AG09309 (cell line): ENCODE measurements at places on chromosomes 3 and 15.
A peak's percentile ranks its signal among the peaks of the same experiment; 100 is the strongest.

GRCh38 chr3:126706631-126707030 is 2.6 kb downstream of the CHCHD6 start:
- DNase-seq: no peak

DNA sequence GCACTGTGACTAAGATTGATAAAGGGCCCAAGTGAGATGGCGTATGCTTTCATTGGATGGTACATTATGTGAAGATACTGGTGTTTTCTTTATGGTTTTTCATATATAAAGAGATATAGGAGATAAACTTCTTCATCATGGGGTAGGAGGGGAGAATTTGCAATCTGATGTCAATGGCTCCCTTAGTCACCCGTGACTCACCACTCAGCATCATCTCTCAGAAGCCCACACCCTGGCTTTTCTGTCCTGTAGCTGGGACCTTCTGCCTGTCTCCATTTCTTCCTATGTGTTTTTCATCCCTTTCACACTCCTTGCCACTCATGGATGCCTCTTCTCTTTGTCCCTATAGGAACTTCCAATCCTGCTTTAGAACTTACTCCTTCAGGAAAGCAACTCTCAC is 114.3 kb upstream of the SEMA6D start:
- no peak for DNase-seq

- DNase-seq: peak; percentile 98
Measured at GRCh38 chr3:8443829-8444791, 57.5 kb upstream of the LMCD1 start.

GRCh38 chr15:27043770-27044169 is 72.8 kb downstream of the GABRG3 start:
- DNase-seq: no peak

DNA sequence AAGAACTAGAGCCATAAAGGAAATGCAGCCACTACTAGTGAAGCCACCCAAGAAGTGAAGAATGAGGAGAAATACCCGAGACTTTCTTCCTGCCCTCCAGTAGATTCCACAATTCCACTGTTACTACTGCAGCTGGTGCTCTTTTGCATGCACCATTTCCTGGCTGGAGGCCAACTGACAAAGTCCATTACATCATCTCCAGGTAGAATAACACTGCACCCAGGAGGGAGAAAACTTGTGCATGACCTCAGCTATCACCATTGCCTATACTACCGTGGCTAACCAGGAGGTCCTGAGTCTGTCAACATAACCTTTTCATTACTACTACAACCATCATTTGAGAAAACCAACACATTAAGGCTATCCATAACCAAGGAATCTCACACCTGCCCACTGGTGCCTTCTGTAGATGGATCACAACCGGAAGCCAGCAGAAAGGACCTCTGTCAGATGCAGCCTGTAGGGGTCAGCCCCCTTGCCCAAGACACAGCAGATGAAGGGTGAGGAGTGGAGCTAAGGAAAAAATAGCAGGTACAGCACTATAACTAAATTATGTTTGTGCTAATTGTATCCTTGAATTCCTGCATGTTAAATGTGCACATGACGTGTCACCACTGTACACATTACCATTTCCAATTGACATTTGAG is 200.8 kb upstream of the C2CD4B start:
- DNase-seq: no peak

DNA sequence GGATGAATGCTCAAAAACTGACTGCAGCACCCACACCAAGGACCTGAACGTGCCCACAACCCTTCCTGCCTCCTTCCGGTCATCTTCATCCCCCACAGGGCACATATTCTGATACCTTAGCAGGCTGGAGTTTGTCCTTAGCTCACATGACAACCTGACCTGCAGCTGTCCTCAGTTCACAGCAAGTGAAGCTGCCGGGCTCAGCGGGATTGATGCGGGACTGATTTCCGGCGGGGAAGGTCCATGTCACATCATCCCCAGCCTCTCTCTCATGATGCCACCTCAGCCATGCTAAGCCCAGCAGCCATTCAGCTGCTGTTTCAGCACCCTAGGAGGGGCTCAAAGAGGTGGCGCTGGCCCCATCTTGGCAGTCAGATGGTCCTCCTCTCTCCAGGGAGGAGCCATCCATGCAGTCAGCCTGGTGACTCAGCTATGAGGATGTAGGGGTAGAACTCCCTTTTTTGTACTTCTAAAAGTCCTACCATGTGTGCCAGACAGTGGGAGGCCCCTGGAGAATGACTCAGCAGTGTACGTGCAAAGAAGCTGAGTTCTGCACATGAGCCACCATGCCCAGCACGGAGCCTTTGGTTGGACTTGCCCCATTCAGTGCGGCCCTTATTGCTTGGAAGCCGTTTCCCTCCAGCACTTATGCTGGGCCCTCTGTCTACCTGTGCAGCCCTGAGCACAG is 9.5 kb downstream of the CA12 start:
- peak; percentile 96 for DNase-seq

DNA sequence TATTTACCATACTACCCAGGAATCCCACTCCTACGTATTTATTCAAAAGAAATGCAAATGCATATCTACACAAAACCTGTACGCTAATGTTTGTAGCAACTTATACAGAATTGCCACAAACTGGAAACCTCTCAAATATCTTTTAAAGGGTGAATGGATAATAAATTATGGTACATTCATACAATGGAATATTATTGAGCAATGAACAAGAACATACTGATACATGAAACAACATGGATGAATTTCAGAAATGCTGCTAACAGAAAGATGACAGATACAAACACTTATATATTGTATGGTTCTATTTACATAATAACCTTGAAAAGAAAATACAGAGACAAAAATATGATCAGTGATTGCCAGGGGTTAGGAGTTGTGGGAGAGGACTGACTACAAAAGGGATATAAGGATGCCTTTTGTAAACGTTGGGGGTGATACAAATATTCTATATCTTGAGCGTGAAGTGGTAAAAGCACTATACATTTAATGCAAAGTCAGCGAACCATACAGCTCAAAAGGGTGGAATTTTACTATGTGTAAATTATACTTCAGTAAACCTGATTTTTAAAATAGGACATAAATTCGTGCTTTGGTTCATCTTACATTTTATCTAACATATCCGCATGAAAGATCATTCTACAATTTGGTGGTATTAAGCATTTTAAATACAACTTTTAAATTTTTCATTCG is 55.0 kb upstream of the FOXB1 start:
- DNase-seq: no peak

GRCh38 chr15:97986781-97987180 is 26.3 kb downstream of the ARRDC4 start:
- DNase-seq: no peak

DNA sequence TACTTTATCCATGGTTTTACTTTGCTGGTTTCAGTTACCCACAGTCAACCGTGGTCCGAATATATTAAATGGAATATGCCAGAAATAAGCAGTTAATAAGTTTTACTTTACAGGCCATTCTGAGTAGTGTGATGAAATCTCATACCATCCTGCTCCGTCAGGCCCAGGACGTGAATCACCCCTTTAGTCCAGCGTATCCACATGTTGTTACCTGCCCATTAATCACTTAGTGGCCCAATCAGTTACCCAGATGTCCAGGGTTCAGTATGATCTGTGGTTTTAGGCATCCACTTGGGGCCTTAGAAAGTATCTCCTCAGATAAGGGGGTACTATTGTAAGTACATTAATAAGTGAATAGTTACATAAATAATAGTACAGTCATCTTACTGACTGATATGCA is 88.0 kb downstream of the TTBK2 start:
- DNase-seq: peak; percentile 57

DNA sequence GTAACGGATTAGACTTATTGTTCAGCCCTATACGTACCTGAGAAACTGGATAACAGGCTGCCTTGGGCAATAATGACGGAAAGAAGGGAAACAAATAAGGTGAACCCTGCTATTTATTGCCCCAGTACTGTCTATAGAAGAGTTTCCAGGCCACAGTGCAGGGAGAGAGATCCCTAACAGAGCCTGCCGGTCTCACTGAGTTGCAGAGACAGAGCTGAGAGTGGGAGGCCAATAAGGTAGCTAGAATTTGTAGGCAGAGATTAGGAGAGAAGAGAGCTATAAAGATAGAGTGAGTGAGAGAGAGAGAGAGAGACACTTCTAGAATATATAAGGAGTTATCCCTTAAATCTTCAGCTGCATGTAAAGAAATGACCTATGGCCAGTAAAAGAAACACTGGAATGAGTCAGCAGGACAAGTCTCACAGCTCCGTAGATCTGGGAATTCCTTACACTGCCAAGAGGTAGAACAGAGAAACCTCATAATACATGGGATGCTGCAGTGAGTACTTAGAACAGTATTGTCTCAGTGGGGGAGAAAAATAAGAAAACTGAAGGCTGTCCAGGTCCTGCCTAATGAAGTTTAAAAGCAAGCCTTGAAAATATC is 51.8 kb downstream of the ST3GAL6 start:
- no peak for DNase-seq

DNA sequence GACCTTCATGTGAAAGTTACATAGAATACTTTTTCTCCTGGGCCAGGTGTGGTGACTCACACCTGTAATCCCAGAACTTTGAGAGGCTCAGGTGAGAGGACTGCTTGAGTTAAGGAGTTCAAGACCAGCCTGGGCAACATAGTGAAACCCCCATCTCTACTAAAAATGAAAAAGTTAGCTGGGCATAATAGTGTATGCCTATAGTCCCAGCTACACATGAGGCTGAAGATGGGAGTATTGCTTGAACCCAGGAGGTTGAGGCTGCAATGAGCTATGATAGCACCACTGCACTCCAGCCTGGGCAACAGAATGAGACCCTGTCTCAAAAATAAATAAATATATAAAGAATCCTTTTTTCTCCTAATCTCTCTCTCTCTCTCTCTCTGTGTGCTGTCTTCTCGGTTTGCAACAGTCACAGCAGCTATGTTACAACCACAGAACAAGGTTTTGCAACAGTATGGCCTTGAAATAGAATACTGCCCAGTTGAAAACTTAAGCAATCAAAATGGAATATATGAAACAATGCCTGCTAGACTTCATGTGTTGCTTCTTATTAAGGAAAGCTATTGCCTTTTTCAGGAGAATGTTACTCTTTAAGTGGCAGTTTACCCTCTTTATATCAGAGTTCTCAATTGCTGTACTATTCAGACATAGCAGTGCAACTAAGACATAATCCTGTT is 12.3 kb upstream of the DENND4A start:
- DNase-seq: peak; percentile 56

DNA sequence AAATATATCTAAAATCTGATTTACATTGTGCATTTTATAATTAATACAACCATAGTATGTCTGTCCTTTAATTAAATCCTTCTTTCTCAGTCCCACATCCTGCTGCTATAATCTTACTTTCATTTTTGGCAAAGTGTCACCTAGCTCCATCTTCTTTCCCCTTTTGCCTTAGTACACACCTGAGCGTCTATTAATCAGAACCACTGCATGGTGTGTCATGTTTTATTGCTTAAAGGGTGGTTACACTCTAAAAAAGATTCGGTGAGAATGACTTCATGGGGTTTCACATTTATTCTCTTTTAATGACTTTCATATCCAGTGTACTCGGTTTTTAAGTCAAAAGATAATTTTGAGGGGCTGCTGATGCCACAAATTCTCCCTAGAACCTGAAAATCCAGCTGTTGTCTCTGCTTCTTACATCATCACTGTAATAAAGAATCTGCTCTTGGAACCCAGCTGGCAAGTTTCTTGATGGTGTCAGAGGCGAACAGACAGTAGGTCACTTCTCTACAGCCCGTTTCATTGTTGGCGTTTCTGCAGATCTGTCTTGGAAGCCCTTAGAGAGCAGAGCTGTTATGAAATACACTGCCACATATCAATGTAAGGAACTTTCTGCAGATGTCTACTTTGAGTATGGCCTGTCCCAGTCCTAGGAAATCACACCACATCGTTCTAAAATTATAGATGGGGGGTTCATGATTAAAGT is 99.7 kb downstream of the TIGIT start:
- DNase-seq: no peak

DNA sequence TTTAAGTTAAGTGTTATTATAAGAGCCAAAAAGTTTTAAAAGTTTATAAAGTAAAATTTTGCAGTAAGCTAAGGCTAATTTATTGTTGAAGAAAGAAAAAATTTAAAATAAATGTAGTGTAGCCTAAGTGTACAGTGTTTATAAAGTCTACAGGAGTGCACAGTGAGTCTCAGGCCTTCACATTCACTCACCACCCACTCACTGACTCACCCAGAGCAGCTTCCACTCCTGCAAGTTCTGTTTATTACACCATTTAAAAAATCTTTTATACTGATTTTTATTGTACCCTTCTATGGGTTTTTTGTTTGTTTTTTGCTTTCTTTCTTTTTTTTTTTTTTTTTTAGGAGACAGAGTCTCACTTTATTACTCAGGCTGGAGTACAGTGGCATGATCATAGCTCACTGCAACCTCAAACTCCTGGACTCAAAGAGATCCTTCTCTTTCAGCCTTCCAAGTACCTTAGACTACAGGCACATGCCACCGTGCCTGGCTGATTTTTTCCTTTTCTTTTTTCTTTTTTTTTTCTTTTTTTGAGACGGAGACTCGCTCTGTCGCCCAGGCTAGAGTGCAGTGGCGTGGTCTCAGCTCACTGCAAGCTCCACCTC is 25.9 kb downstream of the CSTA start:
- DNase-seq: peak; percentile 18

DNA sequence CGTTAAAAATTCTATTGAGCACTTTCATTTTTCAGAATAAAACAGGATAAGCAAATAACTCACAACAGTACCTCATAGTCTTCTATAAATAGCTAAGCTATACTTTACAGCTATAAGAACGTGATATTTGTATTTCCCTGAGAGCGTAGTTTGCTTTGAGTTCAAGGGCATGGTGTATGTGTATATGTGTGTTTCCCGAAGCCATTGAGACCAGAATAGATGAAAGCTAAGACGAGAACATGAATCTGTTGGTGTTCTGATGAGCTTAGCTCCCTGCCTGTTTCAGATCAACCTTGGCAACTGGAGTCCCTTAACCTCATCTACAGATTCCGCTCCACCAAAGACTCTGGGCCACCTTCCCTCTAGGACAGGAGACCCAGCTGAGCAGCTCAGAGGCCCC is 59.5 kb upstream of the MCF2L2 start:
- no peak for DNase-seq

- DNase-seq: no peak
Measured at GRCh38 chr3:165389064-165389463, 192.9 kb upstream of the SLITRK3 start.

GRCh38 chr3:119571688-119572087 is 7.6 kb upstream of the ADPRH start:
- no peak for DNase-seq

DNA sequence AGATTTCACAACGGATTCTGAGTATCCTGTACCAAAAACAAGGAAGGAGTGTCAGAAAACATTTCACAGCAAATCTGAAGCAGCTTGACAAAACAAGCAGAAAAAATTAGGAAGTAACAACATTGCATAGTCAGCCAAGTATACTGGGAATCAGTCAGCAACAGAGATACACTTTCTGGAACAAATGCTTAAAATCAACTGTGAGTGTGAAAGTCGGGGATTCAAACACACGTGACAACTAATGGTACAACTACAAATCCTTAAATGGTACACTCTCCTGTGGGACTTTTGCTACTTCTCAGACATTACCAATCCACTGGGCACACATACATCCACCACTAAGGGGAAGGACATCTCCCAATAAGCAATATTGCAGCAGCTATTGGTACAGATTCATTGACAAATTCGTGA is 296.6 kb upstream of the MME start:
- DNase-seq: no peak
